Stimulated activated CD4-positive, alpha-beta T cell treated with anti-CD3 and anti-CD28 coated beads, Interleukin-1b, Interleukin-23, amount 100 ng/mL, for 1 hour (primary cell): ENCODE measurements at places on chromosomes 1 and 21.

GRCh38 chr1:86712088-86712860 is 7.9 kb downstream of the SH3GLB1 start:
- DNase-seq = no peak

DNA sequence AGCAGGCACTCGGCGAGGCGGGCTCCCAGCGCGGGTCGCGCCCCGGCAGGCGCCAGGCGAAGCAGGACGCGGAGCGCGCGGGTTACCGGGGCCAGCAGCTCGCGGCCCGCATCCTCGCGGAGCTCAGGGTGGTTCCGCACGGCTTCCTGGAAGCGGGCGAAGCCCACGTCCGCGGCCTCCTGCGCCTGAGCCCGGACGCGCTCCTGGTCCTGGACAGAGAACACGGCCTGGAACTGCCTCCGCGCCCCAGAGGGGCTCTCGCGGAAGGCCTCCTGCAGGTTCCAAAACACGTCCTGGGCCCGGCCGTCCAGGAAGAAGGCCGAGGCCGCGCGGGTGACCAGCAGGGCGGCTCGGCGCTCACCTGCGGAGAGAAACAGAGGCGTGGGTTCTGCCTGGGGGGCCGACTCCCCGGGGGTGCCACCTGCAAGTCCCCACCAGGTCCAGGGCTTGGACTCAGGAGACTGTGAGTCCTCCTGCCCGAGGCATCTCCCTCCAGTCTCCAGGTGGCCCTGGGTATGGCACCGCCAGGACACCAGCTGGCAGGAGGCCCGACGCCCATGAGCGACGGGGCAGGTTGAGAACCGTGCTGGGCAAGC is 11.4 kb downstream of the TTC34 start:
- no peak for DNase-seq

- no peak for DNase-seq
These were observed 41.3 kb upstream of the UHMK1 start for GRCh38 chr1:162456323-162456722.

GRCh38 chr1:21361506-21361905 is 71.2 kb upstream of the ECE1 start:
- DNase-seq = no peak

GRCh38 chr1:57376041-57376440 is 47.8 kb downstream of the DAB1 start:
- no peak for DNase-seq

GRCh38 chr1:64574301-64574700 is 104.4 kb downstream of the CACHD1 start:
- DNase-seq = no peak

GRCh38 chr1:240029418-240029817 is 62.3 kb upstream of the FMN2 start:
- no peak for DNase-seq

- no peak for DNase-seq
These were observed 259.7 kb downstream of the RHOU start for GRCh38 chr1:228994676-228995594.

GRCh38 chr1:38534473-38534823 is 325.1 kb downstream of the RRAGC start:
- no peak for DNase-seq

GRCh38 chr21:40717028-40717427 is 129.9 kb downstream of the DSCAM start:
- DNase-seq = no peak

- no peak for DNase-seq
These were observed 27.1 kb upstream of the LEPR start for GRCh38 chr1:65393347-65393746.

- no peak for DNase-seq
These were observed 16.3 kb upstream of the OLFML2B start for GRCh38 chr1:162040001-162040400.

DNA sequence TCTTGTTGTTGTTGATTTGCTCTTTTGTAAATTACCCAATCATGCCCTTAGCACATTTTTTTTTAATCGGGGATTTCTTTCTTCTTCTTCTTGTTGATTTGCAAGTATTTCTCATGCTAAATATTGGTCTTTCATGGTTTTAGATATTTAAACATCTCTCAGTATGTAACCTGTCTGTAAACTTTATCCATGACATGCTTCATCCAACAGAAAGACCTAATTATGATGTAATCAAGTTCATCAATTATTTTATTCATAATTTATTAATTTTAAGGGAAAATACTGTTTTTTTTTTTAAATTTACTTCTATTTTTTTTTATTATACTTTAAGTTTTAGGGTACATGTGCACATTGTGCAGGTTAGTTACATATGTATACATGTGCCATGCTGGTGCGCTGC is 69.8 kb downstream of the TNFSF18 start:
- DNase-seq = no peak

- DNase-seq = no peak
These were observed 94.2 kb downstream of the KCNK1 start for GRCh38 chr1:233707880-233708815.

DNA sequence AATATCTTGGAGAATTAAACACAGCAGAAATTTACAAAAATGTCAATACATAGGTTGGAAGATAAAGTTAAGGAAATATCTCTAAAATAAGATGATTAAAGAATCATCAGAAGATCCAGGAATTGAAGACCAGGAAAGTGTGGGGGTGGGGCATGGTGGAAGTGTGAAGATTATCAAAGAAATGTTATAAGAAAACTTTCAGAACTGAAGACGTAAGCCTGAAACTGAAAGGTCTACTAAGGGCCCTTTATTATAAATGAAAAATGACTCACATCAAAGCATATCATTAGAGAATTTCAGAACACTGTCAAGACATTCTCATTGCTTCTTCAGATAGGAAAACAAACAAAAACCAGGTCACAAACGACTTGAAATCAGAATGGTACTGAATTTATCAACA is 92.4 kb upstream of the DPT start:
- no peak for DNase-seq

GRCh38 chr1:158813164-158813563 is 18.0 kb upstream of the MNDA start:
- DNase-seq = no peak

- DNase-seq = no peak
These were observed 88.9 kb upstream of the HAO2 start for GRCh38 chr1:119279456-119280381.

- DNase-seq = no peak
These were observed 41.0 kb upstream of the RASAL2 start for GRCh38 chr1:178052650-178053461.

DNA sequence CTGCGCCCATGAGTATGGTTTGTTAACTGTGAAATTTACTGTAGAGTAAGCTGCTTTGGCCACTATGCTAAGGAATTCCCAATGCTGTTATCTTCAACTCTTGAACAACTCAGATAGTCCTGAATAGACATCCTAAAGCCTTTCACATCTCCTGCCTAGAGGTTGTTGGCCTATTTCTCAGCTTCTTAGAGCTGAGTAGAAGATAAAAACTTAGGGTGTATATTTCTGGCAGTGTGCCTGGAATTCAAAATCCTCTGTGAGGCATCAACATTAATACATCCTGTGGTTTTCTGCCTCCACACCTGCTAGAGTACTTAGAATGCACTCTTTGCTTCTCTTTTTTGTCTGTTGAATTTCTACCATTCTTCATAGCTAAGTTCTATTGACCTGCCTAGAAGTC is 45.8 kb upstream of the RC3H1 start:
- no peak for DNase-seq
